ENCODE measurements at places on chromosomes 7 and 10.

DNA sequence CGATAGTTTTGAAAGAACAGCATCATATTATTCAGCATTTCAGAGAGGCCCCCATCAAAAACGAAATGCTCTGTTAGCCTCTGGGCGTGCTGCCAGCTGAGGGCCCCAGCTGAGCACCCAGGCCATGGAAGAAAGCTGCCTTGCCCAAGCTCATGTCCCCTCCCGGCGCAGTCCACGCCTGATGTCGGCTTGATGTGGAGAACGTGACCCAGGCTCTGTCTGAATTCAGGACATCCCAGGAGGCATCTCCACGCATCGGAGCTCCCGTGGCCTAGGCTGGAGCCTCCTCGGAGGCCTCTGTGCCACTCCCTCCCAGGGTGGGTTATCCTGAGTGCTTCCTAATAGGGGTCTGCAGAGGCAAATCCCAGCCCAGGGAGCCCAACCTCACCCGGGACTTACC is 218.3 kb upstream of the AKR1E2 start:
- DNase-seq, result no peak

DNA sequence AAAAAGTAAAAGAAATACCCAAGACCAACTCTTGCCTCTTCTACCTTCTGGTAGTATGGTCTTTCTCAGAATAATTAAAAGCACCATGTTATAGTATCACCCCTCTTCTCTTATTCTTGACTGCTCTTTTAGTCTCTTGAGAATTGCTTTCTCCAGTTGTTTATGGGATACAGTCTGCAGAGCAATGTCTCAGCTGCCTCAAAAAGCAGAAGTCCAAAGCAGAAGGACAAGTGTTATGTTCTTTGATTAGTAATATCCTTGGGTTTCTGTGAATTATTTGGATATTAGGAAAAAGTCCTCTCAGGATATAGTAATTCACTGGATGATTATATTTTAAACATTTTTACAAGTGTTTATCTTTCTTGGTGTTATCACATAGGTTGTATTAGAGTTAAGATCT is 7.4 kb downstream of the TAS2R41 start:
- no peak for DNase-seq

DNA sequence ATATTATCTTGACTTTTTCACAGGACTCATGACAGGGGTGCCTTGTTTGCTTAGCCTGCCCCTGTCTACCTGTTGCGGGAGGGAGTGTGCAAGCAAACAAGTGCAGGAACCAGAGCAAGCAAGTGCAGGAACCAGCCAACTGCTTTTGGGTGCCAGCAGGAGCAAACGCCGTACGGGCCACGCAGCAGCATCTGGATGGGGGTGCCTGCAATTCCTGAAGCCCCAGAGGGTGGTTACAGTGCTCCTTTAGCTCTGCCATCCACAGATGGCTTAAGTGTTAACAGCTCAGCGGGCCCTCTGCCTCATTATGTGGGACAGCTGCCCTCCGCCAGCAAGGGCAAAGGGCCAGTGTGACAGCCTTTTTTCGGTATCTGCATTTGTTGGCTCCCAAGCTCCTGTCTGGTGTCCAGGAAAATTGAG is 83.5 kb downstream of the MICU1 start:
- no peak for DNase-seq

- DNase-seq, result no peak
Measured at GRCh38 chr10:81386817-81387216, 488.2 kb upstream of the NRG3 start.

DNA sequence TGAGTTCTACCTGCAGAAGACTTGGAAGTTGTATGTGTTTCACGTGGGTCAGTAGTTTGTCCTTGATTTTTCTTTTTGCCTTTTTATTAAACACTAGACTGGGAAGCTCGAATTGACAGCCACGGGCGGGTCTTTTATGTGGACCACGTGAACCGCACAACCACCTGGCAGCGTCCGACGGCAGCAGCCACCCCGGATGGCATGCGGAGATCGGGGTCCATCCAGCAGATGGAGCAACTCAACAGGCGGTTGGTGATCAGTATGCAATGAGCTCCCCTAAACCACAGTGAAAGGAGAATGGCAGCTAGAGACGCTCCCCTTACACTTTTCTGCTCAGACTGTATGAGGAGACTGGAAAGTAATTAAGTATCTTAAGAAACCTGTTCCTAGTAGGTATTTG is 126.7 kb upstream of the STK17A start:
- no peak for DNase-seq

DNA sequence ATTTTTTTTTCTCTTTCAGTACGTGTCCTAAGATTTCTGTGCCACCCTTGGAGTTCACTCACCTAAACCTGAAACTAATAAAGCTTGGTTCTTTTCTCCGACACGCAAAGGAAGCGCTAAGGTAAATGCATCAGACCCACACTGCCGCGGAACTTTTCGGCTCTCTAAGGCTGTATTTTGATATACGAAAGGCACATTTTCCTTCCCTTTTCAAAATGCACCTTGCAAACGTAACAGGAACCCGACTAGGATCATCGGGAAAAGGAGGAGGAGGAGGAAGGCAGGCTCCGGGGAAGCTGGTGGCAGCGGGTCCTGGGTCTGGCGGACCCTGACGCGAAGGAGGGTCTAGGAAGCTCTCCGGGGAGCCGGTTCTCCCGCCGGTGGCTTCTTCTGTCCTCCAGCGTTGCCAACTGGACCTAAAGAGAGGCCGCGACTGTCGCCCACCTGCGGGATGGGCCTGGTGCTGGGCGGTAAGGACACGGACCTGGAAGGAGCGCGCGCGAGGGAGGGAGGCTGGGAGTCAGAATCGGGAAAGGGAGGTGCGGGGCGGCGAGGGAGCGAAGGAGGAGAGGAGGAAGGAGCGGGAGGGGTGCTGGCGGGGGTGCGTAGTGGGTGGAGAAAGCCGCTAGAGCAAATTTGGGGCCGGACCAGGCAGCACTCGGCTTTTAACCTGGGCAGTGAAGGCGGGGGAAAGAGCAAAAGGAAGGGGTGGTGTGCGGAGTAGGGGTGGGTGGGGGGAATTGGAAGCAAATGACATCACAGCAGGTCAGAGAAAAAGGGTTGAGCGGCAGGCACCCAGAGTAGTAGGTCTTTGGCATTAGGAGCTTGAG is at the start of gene CFTR:
Gene CFTR (plus strand): TSS at position 801 of the 830 bp plus-strand sequence. CDS start 70 bp downstream, outside the sequence.
- DNase-seq, result no peak

DNA sequence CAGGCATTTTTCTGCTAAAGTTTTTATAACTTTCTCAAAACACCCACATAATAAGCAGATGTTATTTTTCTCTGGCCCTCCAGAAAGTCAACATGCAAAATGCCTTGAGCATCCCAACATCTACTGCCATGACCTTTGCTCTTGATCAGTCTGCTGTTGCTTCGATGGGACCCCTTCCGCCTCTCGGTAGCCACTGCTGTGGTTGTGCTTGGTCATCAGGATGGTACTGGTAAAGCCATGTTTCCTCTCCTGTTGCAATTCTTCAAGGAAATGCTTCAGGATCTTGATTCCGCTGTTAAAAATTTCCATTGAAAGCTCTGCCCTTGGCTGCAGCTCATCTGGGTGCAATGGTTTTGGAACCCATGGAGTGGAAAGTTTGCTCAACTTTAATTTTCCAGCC is 533.0 kb downstream of the DNAJB6 start:
- DNase-seq, result no peak

DNA sequence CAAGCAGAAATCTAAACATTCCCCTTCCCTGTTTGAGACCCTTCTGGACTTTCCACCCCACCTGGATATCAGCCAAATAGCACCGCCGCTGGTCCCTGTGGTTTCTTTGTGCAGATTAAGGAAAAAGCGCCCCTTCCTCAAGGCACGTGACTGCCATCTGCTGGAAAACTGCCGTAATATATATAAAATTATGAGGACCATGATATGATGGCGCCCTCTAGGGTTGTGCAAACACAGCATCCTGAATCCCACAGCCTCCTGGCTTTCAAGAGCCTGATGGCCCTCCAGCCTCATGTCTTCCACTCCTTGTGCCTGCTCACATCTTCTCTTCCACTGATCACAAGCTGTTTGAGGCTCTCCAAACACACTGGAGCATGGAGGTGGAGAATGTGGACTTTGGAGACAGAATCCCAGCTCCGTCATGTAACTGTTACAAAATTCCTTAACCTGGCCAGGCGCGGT is 121.3 kb downstream of the MYL10 start:
- no peak for DNase-seq

GRCh38 chr7:124914298-124914697 is 15.3 kb downstream of the POT1 start:
- DNase-seq, result no peak

DNA sequence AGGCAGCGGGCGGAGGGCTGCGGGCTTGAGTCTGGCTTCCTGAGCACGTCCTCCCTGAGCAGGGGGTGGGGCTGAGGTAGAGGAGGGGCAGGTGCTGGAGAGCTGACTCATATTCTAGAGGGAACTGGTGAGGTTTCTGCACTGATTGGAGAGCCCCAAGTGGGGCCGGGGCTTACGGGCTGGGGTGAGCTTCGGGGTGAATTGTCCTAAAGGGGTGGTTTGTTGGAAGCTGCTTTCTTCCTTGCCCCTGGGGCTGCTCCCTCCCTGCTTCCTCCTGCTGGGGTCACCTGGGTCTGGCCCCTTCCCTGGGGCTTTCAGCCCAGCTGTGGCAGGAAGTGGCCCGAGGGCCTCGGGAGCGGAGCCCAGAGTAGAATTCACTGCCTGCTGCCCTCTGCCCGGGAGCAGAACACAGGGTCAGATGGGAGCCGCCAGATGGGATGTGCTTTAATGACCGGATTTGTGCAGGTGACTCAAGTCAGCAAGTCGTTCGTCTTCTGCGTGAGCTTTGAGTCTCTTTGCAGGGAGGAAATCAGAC is 48.6 kb downstream of the FAM20C start:
- no peak for DNase-seq

DNA sequence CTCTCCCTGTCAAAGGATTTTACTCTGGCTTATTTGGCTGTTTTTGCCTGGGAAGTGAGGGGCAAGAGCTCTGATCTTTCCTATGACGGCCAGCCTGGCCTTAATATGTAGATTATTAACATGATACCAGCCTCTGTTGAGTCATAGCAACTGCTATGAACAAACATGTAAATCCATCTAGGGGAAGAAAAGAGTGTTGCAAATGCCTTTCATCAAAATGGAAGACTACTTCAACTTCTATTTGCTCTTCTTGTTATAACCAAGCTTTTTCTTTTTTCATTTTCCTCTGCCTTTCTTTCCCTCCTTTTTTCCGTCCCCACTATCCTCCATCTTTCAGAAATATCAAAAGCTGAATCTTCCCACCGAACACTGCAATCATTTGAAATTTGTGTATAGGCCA is 46.6 kb downstream of the BTRC start:
- no peak for DNase-seq

- DNase-seq, result no peak
Measured at GRCh38 chr7:100156331-100157068, 2.0 kb downstream of the TRAPPC14 start.

DNA sequence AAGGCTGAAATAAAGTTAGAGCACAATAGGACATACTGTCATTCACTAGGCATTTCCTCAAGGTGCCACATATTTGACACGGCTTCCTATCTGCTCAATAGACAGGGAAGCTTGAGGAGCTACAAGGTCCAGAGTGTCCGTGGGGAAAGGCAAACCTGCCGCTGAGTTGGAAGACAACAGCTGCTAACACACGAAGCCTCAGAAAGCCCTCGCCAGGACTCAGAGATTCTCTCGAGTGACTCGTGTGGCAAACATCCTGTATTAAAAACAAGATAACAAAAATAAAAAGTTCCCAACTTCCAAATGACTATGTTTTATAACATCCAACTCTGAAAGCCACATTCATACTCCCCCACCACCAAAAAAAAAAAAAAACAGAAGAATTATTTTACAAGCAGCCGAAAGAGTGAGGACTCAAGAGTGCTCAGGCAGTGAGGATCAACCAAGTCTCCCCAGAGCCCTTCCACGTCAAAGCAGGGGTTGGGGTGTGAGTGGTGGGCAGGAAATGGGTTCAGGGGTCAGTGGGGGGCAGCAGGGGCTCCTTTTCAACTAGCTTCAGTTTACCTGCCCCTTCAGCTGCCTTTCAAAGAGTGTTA is 67.6 kb downstream of the STK17A start:
- no peak for DNase-seq

- DNase-seq, result no peak
Measured at GRCh38 chr10:77325233-77325537, 312.4 kb downstream of the KCNMA1 start.

DNA sequence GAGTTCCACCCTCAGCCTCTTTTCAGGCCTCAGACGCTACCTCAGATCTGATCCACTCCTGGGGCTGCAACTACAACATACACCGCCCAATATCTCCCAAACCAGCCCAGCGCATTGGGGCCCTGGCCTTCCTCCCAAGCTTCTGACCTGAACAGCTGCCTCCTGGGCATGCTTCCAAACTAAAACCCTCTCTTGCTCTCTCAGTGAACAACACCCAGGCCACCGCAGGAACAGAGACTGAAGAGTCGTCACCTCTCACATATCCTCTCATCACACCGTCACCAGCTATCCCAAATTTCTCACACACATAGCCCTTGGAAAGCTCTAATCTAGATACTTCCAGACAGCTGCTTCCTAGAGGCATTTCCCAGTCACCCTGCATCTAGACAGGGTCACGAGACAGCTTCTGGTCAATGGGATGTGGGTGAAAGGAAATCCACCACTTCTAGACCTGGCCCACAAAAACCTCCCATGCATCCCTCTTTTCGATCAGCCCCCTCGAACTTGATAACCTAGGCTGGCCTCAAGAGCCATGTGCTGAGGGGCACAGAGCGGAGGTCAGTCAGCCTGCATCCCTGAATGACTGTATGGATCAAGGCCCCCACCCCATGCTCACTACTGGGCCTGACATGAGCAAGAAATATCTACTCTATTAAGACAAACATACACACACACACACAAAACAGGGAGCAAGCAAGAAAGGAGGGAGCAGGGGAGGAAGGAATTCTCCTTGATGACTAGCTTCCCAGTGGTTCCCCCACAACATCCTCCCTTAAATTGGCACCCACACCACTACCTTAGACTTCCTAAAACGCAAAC is 1.8 kb downstream of the PARP12 start:
- no peak for DNase-seq

Measured in activated B cell treated with CpG ODN at 0.5 μM for 24 hours (primary cell).